ENCODE measurements at places on chromosomes 11 and 22.
A peak's percentile ranks its signal among the peaks of the same experiment; 100 is the strongest.

DNA sequence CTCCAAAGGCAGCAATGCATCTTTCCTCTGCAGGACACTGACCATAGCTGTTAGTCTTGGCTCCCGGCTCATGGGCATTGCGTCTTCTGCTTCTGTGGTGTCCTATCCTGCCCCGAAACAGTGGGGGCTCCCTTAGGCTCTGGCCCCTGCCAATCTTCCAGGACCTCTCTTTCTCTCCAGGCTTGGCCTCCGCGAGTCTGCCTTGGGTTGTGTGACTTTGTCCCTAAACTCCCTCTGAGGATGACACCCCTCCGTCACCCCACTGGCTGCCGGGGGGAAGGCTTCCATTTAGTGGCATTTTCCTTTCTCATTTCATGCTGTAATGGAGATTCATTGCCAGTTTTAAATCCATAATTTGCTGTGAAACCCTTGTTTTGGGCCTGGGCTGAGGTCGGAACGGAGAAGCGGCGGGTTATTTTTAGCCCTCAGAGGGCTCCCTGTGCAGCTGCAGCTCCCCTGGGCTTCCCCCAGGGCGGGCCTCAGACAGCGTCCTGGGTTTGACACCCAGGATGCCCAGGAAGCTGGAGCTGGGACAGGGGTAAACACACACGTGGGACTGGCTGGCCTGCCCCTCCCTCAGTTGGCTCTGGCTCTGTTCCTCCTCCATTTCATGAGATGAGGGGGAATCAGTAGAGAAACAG, 156.1 kb downstream of the ST3GAL4 start:
- DNase-seq, result no peak

- peak; percentile 47 for DNase-seq
Observed at GRCh38 chr22:49670456-49671330, 157.0 kb downstream of the BRD1 start.

- DNase-seq, result no peak
Observed at GRCh38 chr22:45446216-45446615, 32.7 kb downstream of the RIBC2 start.

DNA sequence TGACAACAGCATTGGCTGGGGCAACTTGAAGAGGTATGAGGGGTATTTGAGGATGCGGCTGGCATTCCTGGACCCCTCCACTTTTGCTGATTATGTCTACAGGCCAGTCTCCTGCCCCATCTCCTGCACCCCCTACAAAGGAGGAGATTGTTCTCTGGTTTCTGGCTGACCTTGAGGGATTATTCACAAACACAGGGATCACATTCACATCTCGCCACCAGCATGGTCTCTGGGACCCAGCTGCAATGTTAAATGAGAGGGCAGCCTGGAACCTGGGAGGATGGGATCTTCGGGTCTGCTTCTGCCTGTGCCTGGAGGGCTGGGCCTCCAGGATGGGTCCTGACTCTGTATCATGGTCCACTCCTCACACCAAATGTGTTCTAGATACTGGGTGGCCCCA, 32.8 kb upstream of the MYEOV start:
- no peak for DNase-seq

DNA sequence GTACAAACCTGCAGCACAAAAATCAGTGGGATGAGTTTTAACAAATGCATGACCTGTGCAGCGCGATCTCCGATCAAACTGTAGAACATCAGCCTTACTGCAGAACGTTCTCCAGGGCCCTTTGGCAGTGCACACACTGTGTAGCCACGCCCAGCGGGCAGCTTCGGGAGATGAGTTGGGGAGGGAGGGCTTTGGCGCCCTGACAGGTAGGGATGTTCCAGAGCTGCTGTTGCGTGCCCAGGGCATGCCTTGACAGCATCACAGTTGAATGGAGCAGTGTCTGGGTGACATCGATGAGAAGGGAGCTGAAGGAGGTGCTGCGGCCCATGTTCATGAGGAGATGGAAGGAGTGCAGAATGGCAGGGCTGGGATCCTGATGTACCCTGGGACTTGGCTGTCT, 80.2 kb downstream of the TBC1D22A start:
- DNase-seq, result no peak

DNA sequence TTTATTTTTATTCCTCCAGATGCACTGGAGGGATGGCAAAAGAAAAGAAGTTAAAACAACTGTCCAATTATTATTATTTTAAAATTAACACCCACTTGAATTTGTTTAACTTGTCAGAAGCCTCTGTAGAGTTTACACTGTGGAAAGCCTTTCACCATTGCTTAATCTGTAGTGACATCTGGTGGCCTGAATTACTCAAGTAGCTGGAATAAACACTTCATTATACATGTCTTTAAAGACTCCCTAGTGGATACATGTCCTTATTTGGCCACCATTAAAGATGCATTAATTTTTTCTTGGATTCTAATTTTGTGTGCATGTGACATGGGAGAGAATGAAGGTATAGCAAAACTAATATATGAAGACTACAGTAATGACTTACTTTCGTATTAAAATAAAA, 1496.5 kb downstream of the FAM181B start:
- no peak for DNase-seq

DNA sequence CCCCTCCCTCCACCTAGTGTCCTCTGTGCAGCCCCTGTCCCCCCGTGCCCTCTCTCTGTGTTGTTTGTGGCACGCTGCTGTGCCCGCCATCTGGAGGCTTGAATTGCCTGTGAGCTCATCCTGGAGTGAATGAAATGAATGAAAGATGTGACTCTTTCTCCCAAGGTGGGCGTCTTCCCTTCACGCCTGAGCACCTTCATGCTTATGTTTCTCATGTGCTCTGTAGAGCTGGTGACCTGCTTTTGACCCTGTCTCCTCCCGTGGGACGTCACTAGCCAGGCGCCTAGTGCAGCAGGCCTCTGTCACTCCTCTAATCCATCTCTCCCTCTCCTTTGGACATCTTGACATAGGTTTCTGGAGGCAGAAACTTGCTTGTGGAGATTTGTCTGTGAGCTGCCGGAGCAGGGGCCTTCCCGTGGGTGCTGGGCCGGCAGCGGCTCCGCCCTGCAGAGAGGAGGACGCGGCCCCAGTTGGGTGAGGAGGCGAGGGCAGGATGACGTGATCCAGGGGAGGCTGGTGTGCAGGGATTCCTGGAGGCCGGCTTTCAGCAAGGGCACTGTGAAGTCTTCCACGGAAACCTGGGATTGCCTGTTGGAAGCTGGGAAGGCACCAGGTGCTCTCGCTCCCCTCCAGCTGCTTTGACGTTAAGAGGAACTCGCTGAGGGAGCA, 40.6 kb downstream of the MUC6 start:
- no peak for DNase-seq

DNA sequence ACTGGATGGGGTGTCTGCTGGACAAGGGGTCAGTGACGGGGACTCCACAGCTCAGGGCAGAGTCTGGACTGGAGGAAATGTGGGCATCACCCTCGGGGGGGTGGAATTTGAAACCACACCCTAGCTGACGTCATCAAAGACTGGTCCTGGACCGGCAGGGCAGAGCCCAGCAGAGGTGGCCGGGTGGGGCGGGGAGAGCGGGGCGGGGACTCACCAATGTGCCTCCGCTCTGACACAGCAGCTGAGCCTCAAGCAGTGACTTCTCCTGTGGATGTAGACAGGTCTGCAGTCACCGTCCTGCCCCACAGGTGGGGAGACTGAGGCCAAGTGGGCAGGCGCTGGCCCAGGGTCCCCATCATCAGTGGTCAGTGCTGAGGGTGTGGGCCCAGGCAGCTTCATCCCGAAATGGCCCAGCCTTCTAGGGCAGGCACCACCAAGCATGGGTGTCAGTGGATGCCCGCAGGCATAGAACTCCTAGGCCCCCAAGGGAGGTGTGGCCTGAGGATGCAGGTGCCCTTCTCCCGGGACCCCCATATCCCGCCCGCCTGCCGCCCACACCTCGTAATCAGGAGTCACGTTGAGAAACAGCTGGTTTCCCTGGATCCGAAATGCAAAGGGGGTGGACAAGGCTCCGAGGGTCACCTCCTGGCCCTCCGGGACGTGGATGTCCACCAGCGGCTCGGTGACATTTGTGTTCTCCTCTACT, 603 bp downstream of the CDHR5 start:
- DNase-seq, result no peak

GRCh38 chr11:111447931-111448330, 64.3 kb downstream of the BTG4 start:
- no peak for DNase-seq

DNA sequence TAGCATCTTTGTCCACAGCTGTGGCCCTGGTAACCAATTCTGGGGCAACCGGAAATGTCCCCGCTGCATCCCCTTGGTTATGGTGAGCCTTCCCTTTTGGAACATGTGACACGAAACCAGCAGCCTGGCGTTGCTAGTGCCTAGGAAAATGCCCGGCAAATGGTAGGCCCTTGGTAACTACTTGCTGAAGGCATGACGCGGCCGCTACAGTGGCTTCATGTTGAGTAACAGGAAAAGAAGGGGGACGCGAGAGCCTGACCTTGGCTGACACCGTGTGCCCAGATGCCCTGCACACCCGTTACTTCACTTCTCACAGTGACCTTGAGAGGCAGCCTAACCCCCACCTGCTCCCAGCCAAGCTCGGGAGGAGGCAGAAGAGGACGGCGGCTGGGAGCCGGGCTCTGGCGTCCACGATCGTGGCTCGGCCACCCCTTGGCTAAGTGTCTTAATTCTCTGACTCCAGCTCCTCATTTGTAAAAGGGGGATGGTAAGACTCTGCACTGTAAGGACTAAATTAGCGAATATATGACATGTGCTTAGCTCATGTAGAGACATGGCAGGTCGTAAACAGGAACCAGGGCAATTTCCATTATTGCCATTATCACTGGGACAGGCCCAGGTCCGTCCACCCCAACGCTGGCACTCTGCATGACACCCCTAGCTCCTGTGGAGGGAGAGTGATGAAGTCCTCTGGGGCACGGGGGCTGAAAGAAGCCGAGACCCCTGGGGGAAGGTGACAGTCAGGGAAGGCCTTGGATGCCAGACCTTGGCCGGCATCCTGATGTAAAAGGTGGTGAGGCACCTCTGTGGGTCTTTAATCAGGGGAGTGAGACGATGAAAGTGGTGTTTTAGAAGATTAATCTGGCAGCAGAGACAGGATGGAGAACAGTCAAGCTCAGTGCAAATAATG, 18.9 kb downstream of the IFT27 start:
- no peak for DNase-seq

- no peak for DNase-seq
Observed at GRCh38 chr11:69051381-69052342, 2.9 kb downstream of the TPCN2 start.

DNA sequence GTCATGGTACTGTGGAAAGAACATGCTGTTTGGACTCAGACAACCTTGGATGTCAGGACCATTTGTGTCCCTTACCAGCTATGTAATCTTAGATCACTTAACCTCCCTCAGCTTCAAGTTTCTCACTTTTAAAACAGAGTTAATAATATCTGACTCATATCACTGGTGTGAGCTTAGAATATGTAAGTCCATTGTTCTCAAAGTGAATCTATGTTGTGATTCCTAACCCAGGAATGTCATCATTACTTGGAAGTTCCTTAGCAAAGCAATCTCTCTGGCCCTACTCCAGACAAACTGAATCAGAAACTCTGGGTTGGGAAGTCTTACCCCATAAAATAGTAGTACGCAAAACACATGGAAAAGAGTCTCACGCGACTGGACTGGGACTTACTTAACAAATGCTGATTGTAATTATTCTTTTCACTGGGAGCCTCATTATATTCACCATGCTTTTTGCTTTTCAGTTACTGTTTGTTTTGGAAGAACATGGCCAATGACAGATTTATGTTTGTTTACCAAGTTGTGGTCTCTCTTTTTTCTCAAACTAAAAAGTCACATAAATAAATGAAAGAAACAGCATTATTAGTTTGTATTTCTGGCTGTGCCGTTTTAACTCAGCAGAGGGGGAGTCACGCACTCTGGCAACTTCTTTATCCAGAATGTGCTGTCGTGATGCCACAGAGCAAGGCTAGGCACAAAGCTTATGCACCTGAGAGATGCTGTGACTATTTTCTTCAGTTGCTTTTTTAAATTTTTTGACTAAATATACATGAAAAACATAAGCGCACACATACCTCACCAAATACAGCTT, 217.7 kb upstream of the CTSC start:
- no peak for DNase-seq

- no peak for DNase-seq
Observed at GRCh38 chr11:82546661-82547557, 186.8 kb downstream of the FAM181B start.
